Breast epithelium (tissue), 4 donors: ENCODE measurements at places on chromosomes 12 and 14. TPM values are rescaled to one million over a fixed set of nuclear protein-coding genes. Genes with fewer than 3 reads are reported as not detected.

DNA sequence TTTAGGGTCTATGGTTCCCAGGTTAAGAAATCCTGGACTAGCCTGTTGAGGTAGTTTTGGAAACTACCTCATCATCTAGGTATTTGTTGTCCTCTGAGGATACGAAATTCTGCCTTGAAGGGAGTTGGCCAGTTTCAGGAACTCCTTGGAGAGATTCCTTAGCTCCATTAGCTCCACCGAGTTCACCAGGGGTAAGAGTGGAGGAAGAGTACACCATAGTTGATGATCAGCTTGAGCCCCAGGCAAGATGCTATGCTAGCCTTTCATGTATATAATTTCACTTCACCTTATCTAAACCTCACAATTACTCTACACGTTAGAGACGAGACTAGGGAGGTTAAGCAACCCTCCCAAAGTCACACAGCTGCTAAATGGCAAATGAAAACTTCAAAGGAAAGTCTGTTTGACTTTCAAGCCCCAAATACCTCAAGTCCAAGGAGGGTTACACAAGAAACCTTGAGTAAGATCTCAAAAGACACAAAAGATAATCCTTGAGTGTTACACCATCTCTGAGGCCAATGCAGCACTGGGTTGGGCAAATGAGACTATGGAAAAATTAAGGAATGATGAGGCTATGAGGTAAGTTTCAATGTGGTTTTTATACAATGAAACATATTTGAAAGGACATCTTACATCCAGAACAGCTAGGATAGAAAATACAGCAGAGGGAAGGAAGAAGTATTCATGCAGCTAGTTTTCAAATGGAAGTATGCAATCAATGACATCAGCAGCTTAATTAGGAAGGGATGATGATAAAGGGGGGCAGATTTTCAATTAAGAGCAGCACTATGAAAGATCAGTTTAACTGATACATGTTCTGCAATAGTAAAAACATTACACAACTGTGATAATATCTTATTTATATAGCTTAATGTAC lies 97.2 kb upstream of the KRAS start:
- H3K27ac ChIP-seq = no peak overlapping the region
- no peaks in the 10 kb centered on the region for H3K4me1 ChIP-seq
- H3K36me3 ChIP-seq = no peaks in the 10 kb centered on the region
- no peaks in the 10 kb centered on the region for H3K27me3 ChIP-seq

DNA sequence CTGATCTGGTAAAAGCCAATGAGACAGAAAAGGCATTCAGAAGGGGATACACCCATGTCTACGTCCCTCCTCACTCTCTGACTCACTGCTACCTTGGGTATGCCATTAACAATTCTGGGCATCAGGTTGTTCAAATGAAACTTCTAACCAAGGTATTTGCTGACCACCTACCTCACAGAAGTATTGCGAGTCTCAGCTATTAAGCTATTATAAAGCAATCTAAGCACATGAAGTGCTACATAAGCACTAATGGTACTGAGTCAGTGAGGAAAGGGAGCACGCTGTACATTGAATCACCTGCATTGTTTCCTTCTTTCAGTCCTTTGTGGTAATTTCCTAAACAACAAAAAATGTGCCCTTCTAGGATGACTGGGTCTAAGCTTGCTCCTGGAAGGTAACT lies 62.8 kb upstream of the CCDC91 start:
- H3K4me1 ChIP-seq = peaks cover 4% of the 10 kb centered on the region
- H3K4me3 ChIP-seq = no peak overlapping the region
- H3K36me3 ChIP-seq = no peaks in the 10 kb centered on the region
- H3K27me3 ChIP-seq = no peaks in the 10 kb centered on the region
- no peak for DNase-seq
- H3K27ac ChIP-seq = no peak overlapping the region

DNA sequence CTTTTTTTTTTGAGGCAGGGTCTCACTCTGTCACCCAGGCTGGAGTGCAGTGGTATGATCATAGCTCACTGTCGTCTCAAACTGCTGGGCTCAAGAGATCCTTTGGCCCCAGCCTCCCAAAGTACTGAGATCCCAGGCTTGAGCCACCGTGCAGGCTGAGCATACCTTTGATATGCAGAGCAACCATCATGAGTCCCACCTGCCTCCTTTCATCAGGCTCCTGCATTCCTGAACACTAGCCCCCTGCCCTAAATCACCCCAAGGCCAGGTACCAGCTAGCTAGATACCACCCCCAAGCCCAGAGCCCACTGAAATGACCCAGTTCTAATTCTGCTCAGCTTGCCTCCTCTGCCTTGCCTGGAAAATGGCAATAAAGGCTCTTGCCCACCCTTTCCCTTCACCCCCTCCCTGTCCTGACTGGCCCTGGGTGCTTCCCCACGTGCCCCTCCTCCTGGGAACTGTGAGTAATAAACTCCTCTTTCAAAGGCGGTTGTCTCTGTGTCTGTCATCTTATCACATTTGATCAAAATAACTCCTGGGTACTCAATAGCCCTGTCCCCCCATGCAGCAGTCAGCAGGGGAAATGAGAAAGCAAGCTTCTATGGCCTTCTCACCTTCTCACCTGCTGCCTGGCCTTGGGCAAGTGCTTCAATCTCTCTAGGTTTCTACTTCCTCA lies 6.4 kb upstream of the BRF1 start:
- no peaks in the 10 kb centered on the region for H3K36me3 ChIP-seq
- no peak for DNase-seq
- no peaks in the 10 kb centered on the region for H3K4me1 ChIP-seq
- H3K4me3 ChIP-seq = no peak overlapping the region
- no peaks in the 10 kb centered on the region for H3K27me3 ChIP-seq

DNA sequence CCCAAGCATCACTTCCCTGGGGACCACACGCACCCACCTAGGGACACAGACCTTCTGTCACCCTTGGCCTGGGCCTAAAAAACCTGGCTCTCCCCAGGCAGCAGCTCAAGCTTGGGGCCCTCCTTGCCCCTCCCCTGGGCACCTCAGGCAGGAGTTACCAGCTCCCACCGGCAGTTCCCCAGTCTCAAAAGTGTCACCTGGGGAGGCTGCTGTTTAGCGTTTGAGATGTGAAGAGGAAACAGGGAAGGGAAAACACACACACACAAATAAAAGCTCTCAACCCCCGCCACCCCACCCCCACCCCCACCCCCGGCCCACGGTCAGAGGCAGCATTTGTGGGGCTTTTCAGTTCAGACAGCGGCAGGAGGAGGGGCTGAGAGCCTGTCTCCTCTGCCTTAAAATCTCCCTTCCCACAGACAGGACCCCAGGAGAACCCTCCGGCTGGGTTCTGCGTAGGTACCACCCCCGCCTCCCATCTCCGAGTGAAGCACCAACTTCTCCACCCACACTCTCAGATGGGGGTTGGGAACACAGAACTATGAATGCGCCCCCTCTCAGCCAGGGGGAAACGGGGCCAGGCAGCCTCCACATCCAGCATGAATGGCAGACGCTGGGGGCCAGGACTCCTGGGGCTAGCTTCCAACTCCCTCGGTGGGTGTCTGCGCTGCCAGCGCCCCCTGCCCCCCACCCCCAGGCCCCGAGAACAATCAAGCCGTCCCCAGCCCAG lies 3.0 kb downstream of the NCOR2 start:
- peak overlapping the region; percentile 98 for H3K27ac ChIP-seq
- H3K36me3 ChIP-seq = no peaks in the 10 kb centered on the region
- DNase-seq = no peak
- H3K27me3 ChIP-seq = no peaks in the 10 kb centered on the region
- H3K4me3 ChIP-seq = peak overlapping the region; percentile 97

- H3K27ac ChIP-seq = peak overlapping the region; percentile 97
- no peaks in the 10 kb centered on the region for H3K36me3 ChIP-seq
- peak overlapping the region; percentile 70 for H3K4me3 ChIP-seq
- H3K4me1 ChIP-seq = no peaks in the 10 kb centered on the region
Measured at GRCh38 chr14:54567639-54568561, 972 bp downstream of the SAMD4A start.

GRCh38 chr12:2226641-2227040 lies 173.9 kb downstream of the CACNA1C start:
- no peak for DNase-seq
- H3K36me3 ChIP-seq = no peaks in the 10 kb centered on the region
- H3K4me3 ChIP-seq = no peak overlapping the region
- no peaks in the 10 kb centered on the region for H3K27me3 ChIP-seq
- H3K4me1 ChIP-seq = no peaks in the 10 kb centered on the region
- H3K27ac ChIP-seq = no peak overlapping the region

DNA sequence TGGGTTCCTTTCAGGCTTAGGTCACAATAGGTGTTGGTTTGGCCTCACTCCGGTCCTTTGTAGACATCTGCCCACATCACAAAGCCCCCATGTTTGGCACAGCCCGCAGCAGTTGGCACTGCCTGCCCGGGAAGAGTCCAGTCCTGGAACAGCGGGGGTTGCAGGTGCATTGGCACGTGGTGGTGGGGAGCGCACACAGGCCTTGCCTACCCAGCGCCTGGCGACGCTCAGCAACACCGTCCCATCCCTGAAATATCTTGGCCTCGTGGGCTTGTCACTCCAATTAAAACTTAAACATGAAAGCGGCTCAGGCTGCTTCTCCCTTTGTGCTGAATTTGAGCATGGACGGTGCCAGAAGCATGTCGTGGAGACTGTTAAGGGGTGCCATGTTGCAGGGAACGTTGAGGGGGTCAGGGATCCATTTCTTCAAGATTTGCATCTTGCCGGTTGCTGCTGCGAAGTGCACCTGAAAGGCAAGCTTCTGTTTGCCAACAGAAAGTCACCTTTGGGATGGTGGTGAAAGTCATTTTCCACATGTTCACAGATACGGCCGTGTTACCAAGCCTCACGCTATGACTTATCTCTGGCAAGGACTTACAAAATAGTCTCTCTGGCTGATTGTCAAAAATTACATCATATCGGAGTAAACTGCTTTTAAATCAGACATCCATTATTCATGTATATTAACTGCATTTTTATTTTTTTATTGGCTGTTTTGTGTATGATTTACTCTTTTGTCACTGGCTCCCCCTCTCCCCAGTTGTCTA lies 91.5 kb downstream of the FBXW8 start:
- H3K4me1 ChIP-seq = no peaks in the 10 kb centered on the region
- no peak for DNase-seq
- H3K36me3 ChIP-seq = no peaks in the 10 kb centered on the region
- no peaks in the 10 kb centered on the region for H3K27me3 ChIP-seq
- H3K27ac ChIP-seq = no peak overlapping the region
- H3K4me3 ChIP-seq = no peak overlapping the region

DNA sequence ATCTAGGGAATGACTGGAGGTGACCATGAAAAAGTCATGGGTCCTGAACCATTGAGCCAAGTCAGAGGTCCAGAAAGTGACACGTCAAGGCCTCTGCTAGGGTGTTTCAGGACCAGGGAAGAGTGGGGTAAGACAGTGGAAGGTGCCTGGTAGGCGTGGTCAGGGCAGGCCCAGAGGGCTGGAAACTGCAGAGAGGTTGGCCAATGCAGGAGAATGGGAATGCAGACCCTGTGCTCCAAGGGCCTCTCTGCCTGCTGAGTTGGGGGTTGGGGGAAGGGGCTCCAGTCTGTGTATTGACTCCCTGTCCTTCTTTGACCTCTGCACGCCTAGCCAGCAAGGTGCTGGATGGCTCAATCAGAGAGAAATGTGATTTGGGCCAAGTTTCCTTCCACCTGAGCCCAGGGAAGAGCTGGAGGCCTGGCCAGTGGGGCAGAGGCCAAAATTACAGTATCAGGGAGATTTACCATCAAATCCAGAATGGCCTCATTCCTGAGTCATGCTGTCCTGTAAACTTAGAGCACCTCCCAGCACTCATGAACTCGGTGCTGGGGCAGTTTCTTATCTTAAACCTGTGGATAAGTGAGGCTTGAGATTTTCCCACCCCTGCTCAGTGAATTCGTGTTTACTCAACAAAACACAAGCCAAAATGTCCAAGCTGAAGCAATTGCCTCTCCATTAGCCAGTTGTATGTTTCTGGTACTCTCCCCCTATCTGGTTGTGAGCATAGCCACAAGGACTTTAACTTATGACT lies 24.4 kb downstream of the IRF2BPL start:
- no peaks in the 10 kb centered on the region for H3K4me1 ChIP-seq
- no peaks in the 10 kb centered on the region for H3K27me3 ChIP-seq
- peak overlapping the region; percentile 92 for H3K27ac ChIP-seq
- DNase-seq = no peak

DNA sequence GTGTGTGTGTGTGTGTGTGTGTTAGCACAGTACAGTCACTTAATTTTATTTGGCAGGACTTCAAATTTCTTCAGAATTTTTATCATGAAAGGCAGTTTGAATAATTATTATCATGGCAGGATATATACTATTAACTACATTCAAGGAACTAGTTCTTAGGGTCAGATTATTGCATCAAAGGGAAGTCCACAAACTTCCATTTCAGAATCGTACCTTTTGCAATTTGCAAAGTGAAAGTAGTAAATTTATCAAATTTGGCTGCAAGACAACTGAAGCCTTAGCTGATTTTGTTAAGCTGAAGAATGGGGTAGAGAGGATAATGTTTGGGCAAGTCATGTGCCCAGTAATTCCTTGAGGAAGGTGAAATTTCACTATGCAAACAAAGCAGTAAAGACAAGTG lies 68.2 kb downstream of the PLEKHG7 start:
- H3K36me3 ChIP-seq = no peaks in the 10 kb centered on the region
- no peak overlapping the region for H3K27ac ChIP-seq
- H3K4me3 ChIP-seq = no peak overlapping the region
- no peak for DNase-seq
- H3K4me1 ChIP-seq = no peaks in the 10 kb centered on the region

- no peak overlapping the region for H3K27ac ChIP-seq
- H3K4me1 ChIP-seq = no peaks in the 10 kb centered on the region
- H3K36me3 ChIP-seq = no peaks in the 10 kb centered on the region
- no peaks in the 10 kb centered on the region for H3K27me3 ChIP-seq
- DNase-seq = no peak
Measured at GRCh38 chr14:103861413-103862392, 14.3 kb upstream of the PPP1R13B start.

- no peaks in the 10 kb centered on the region for H3K27me3 ChIP-seq
- no peaks in the 10 kb centered on the region for H3K36me3 ChIP-seq
- no peak for DNase-seq
- no peak overlapping the region for H3K4me3 ChIP-seq
- no peak overlapping the region for H3K27ac ChIP-seq
Measured at GRCh38 chr14:72612041-72612440, 281.9 kb downstream of the DPF3 start.

The TMEM117 gene
- 17.1 TPM for total RNA-seq

The FITM1 gene
- 1.6 TPM for total RNA-seq

The PRH2 gene
- not detected for total RNA-seq

The TMEM52B gene
- 0.44 TPM for total RNA-seq

The RFX4 gene
- total RNA-seq = 0.64 TPM

The COQ5 gene
- total RNA-seq = 26.5 TPM

The CISTR gene
- not detected for total RNA-seq

The GZMB gene
- not detected for total RNA-seq
